NCI-H1436 treated with DMSO at 0.1 percent for 48 hours (cell line): ENCODE measurements at places on chromosomes 6 and 20.

DNA sequence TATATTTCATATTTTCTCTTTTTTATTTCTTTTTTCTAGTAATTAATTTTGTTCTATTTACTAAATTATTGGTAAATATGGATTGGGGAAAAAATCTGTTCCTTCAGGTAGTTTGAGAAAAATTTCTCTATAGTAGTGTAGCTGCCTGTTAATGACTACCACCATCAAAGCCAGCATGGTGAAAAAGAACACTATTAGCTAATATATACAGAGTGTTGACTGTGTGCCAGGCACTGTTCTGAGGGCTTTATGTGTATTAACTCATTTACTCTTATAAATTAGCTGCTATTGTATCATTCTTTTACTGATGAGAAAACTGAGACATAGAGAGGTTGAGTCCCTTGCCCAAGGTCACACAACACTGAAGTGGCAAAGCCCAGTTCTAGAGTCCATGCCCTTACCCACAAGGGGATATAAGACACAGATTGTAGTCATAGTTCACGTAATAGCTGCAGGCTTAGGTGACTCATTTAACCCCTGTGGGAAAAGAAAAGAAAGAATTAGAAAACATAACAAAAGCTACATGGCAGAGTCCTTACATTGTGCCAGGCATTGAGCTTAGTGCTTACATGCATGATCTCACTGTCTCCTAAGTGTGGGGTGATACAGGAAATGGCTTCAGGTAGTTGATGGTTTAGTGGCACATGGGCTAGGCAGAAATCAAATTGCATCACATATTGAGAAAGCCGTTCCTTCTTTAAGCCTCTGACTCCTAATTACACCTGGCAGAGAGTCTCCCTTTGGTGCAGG is 12.2 kb upstream of the AKIRIN2 start:
- DNase-seq = no peak

DNA sequence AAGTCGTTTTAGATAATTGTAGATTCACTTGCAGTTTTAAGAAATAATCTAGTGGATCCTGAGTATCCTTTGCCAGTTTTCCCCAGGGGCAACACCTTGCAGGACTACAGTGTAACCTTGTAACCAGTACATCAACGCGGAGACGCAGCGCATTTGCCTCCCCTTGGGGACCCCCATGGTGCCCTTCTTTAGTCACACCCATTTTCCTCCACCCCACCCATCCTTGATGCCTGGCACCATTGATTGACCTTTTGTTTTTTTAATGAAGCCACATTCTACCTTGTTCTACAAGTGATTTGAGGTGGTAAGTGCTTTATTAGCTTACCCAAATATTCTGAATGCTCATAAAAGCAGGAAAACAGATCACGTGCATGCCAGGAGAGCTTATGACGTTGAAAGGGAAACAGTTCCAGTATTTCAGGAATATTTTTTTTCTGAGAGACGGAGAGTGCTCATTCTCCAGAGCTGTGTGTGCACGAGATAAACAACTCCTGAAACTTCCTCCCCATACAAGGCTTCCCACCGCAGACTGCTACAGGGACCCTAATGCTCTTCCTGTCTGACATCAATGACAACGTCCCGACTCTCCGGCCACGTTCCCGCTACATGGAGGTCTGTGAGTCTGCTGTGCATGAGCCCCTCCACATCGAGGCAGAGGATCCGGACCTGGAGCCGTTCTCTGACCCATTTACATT is 35.7 kb downstream of the CDH26 start:
- DNase-seq = no peak

DNA sequence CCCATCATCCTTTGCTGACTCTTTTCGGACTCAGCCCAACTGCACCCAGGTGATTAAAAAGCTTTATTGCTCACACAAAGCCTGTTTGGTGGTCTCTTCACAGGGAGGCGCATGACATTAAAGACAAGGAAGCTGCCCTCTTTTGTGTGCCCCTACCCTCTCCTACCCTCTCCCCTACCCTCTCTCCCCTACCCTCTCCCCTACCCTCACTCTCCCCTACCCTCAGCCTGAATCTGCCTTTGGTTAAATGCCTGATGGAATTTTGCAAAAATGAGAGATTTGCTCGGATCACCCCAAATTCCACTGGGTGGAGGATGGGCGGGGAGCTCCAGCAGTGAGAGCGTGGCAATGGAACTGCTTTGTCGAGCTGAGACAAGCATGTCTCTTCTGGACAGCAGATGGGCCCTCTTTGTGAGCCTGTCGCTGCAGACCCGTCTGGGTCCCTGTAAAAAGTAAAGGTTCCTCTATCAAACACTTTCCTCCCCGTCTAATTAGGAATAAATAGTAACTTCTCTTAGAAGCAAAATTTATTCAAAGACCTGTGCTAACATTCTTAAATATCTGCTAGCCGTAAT is 76.4 kb upstream of the MLN start:
- no peak for DNase-seq

DNA sequence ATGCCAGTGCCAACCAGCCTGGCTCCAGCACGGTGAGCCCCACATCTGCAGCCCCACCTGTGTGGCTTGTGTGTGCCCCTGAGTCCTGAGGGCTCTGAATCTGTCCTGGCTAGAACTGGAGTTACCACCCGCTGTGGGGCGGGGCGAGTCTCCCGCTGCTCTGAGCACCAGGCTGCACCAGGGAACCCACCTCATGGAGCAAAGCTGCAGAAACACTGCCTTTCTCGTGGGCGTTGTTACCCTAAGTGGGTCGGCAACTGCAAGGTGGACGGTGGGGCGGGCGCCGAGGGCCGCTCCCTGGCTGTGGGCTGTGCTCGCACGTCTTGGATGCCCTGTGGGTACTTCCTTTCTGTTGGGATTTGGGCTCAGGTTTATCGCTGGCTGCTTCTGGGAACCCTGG is 12.7 kb upstream of the ZBTB46 start:
- DNase-seq = no peak

GRCh38 chr20:7392542-7393206 is 547.6 kb downstream of the HAO1 start:
- no peak for DNase-seq

DNA sequence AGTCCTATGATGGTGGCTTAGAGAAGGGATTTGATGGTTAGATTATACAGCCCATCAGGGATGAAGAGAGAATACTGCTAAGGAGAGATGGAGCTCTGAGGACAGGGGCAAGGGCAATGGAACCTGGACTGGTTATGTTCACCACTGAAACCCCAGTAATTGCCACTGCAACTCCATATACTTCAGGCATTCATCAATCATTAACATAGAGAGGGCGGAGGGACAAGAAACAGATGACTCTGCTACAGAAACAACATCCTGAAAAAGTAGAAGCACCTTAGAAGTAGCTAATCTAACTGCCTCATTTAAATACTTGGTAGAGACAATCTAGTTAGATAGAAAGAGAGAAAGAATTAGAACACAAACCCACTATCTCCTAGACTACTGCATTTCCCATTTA is 89.8 kb downstream of the MDN1 start:
- no peak for DNase-seq

- no peak for DNase-seq
Measured at GRCh38 chr6:90131614-90132423, 164.8 kb downstream of the BACH2 start.

- DNase-seq = no peak
Measured at GRCh38 chr6:11515763-11516162, 21.8 kb upstream of the TMEM170B start.

GRCh38 chr20:59939052-59939878 is 840 bp downstream of the PPP1R3D start:
- no peak for DNase-seq

DNA sequence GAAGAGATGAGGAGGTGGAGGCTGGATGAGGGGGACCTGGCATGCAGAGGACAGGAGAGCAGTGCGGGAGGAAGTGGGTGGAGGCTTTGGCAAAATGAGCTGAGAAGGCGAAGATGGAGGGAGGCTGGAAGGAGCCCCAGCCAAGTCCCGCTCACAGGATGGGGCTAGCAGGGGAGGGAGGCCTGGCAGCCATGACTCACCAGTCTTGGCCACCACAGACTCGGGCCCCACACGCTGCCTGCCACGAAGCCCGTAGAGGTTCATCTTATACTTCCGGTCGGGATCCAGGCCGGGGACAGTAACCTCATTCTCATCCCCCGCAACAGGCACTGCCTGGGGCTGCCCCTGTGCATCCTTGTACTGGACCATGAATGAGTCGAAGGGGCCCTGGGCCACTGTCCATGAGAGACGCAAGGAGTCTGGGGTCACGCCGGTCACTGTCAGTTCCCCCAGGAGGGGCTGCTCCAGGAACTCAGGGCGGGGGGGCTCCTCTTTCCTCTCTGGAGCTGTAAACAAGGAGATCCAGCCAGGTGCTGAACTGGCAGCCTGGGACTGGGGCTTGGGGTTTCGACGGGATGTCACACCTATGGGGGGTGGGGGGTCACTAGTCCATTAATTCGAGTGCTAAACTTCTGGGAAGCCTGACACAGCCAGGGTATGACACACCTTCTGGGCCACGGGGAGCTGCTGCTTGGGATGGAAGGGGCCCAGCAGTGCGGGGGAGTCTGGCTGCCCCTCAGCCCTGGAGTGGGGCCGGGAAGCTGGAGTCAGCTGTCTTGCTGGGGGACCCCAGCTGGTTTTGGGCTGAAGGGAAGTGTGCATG is 27.8 kb downstream of the TNXB start:
- DNase-seq = no peak

DNA sequence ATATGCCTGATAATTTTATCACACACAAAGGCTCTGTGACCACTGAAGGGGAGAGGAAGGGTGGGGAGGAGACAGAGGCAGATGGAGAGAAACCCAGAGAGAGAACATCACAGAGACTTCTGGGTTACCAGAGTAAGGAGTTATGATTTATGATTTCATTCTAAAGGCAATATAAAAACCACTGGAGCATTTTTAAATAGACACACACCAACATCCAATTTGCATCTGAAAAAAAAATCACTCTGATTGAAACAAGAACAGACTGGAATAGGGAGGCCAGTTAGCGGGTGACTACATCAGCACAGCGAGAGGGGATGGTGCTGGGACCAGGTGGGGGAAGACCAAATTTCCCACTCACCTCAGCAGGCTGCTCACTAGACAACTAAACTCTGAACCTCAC is 104.8 kb downstream of the AGPAT4 start:
- no peak for DNase-seq

DNA sequence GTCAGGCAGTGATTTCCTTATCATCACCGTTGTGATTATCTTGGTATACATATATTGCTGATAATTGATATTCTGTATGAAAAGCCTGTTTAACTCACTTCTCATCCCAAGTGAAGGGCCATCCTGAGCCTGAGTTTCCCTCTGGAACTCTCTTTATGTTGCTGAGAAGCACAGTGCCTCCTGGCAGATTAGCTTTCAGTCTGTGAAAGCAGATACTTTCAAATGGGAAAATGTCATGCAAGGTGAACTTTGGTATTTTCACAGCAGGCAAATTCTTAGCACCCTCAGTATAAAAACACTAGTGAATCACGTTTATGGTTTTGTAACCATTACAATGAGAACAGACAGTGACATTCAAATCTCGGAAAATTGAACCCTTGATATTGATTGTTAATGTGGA is 151.6 kb downstream of the PRIM2 start:
- no peak for DNase-seq

GRCh38 chr6:110564703-110565421 is 88.4 kb upstream of the SLC22A16 start:
- no peak for DNase-seq

DNA sequence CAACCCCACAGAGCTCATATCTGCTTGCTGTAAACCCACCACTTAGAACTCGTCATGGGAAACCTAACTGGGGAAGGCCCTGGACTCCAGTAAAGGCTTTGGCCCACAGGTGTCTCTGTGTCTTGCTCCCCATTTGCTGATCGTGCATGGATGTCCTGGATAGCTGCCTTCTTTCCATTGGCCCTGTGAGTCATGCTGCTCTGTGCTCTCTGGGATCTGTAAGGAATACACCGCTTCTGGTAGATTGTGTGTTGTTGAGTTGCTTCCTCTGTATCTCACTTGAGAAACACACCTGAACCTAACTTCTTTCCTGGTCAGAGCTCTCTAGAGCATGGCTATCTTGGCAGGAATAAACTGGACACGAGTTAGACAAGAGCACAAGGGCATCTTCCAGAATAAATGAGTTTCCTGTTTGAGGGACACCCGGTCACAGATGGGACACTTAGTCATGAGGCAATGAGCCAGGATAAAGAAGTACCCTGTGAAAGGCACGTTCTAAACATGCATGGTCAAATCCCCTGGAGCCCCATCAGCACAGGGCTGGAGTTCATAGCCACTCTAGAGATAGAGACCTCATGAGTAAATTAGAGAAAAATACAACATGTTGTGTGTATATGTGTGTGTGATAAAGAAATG is 99.6 kb upstream of the TMEM170B start:
- DNase-seq = no peak

- DNase-seq = no peak
Measured at GRCh38 chr20:56809668-56810067, 180.6 kb downstream of the TFAP2C start.

DNA sequence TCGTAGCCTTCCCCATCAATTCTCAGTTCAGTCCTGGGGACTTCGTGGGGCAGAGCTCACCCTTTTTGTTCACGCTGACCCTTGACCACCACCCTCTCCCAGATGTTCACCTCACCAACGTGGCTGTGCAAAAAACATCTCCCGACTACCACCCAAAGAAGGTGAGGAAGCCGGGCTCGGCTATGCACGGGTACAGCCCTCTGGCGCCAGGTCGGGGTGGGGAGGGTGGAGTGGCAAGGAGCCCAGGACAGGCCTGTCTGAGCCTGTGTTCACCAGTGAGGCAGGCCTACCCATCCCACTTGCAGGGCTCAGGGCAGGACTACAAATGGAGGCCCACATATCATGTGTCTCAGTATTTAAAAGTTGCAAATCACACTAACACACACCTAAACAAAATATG is 18.1 kb downstream of the PDRG1 start:
- DNase-seq = no peak

DNA sequence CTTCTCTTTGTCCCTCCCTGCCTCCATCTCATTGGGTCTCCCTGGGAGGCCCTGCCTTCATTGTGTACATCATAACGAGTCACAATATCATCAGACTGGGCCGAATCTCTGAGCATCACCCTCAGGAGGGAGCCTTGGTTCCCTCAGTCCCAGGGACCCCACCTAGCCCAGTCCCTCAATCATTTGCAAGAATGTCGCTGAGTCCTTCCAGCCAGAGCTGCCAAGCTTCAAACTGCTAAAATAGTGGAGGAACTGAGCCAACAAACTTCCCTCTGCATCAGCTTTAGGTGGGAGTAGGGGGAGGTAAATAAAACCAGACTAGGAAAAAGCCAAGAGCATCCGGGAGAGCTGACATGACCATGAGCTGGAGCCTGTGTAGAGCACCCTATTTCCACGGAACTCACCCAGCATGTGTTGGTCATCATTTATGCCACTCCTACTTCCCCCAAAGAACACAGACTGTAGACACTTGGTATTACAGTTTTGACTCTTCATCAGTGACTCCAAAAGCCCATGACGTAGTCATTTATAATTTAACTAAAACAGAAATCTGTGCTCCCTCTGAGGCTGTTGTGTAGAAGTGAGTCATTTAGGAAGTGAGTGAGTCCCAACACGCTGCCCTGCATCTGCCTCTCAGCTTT is 28.8 kb upstream of the IL17A start:
- DNase-seq = no peak

GRCh38 chr20:1434571-1435336 is 31.9 kb downstream of the NSFL1C start:
- no peak for DNase-seq

GRCh38 chr20:42152575-42152974 is 534.4 kb upstream of the CHD6 start:
- no peak for DNase-seq

GRCh38 chr6:163944897-163945296 is 530.4 kb downstream of the QKI start:
- DNase-seq = no peak
